ENCODE measurements at places on chromosomes 3 and 15.

DNA sequence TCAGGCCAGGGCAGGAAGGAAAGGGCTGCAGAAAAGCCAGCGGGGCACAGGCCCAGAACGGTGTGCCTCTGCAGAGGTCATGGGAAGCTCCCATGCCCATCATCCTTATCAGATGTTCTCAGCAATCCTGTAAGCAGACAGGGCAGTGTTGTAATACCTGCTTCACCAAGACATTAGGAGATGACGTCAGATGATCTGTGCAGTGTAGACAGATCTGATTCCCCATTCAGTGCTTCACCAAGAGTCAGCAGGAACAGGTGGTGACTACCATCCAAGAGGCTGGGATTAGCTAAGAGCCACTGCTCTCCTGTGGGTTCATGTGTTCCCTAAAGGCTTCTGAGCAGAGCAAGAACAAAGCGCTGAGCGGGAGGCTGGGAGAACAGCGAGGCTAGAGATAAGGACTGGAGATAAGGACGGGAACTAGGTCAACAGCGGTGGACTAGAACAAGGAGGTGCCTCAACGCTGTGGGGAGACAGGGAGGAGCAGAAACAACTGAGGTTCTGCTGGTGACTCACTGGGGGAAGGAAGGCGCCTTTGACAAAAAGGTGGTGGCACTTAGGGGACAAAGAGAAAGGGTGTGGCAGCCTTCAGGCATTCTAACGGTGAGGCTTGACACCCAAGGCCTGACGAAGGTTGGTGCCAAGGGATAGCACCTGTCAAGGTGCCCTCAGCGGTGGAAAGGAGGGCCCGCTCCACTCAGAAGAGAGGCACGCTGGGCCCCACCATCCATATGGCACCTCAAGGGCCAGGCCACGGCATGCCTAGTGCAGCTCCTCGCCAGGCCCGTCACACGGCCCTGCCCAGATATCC is 28.4 kb downstream of the CCDC12 start:
- DNase-seq = peak; percentile 75

- peak; percentile 71 for DNase-seq
Measured at GRCh38 chr15:51223771-51224229, 114.6 kb downstream of the CYP19A1 start.

DNA sequence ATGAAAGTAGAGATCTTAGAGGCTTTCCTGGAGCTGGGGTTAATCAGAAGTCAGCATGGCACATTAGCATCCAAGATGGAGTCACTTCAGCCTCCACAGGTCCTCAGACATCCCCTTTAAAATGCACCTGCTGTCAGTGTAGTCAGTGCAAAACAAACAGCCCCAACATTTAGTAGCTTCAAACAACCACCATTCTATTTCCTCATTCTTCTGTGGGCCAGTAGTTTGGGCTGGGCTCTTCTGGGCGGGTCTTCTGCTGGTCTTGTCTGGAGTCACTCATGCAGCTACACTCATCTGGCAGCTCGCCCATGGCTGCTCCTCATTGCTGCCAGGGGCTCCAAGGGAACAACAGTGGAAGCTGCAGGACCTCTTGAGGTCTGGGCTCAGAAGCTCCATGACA is 99.9 kb downstream of the TLE3 start:
- no peak for DNase-seq

DNA sequence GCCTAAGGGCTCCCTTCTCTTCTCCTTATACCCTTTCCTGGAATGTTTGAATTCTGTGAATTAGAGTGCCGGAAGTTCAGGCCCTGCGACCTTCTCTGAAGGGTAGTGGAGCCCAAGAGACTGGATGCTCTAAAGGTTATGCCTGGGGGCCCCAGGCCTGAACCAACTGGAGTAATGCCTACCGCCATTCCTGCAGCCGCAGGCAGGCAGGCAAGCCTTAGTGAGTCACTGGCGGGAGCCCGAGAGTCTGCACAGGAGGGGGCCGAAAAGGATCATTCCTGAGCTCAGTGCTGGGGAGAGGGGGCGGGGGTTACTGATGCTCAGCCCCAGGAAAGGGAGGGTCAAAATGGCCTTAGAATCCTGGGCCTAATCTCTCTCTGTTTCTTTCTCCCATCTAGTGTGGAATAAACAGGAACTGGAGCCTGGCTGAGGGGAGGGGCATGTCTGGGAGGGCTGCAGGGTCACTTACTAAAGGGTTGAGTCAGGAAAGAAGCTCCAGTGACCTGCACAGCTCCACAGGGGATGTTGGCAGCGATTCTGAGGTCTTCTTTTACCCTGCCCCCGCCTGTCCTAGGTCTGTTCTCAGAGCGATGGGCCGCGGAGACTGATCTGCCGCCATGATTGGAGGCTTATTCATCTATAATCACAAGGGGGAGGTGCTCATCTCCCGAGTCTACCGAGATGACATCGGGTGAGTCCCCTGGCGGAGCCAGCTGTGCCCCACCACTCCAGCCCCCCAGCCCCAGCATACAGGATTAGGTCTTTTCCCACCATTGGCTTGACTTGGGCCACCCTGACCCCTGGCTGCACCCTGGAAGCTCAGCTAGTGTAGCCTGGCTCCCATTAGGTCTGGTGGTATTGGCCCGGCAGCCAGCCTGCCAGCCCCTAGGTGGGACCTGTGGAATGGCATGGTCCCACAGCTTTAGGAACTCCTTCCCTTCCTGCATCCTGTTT is 2.0 kb downstream of the AP2M1 start:
- peak; percentile 89 for DNase-seq
